H4 (cell line): ENCODE measurements at places on chromosomes 4 and X. TPM values are rescaled to one million over a fixed set of nuclear protein-coding genes. Genes with fewer than 3 reads are reported as not detected.

GRCh38 chr4:189048119-189048518 lies 892.6 kb upstream of the FRG1 start:
- no peak for DNase-seq

DNA sequence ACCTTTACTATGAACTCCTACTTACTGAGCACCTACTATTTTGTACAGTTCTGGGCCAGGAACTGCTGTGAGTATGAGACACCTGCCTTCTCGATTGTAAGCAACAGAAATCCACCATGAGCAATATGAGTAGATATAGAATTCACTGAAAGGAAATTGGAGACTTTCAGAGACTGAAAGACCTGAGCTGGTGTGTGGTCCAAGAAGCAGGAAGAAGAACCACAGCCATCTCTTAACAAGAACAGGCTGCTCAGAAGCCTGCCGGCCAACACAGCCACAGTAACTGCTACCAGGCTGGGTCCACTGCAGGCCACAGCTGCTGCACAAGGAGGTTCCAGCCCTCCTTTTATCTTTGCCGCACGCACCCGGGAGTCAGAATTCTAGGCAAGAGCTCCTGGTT lies 10.8 kb upstream of the ACSL1 start:
- no peak for DNase-seq

- DNase-seq = no peak
These were observed 9.5 kb downstream of the ADH4 start for GRCh38 chr4:99134586-99134985.

DNA sequence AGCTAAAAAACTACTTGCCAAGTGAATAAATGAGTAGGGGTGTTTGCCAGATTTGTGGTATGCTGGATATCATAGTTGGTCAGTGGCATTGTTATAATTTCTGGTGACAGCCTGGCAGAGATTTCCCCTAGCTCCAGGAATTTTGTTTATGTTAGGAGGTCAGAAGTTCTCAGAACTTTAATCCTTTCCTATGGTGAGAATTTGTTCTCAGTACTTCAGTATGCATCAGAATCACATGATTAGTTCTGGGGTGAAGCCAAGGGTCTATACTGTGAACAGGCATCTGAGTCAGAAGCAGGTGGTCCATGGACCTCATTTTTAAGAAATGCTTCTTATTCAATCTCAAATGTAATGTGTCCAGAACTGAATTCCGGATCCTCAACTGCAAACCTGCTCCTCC lies 10.5 kb downstream of the RASSF6 start:
- peak; percentile 72 for DNase-seq

GRCh38 chrX:112078606-112079005 lies 4.0 kb downstream of the TRPC5 start:
- DNase-seq = no peak

GRCh38 chrX:109847257-109848187 lies 114.5 kb upstream of the ACSL4 start:
- peak; percentile 74 for DNase-seq

- DNase-seq = no peak
These were observed 125.0 kb upstream of the EDNRA start for GRCh38 chr4:147355847-147356246.

- no peak for DNase-seq
These were observed 18.3 kb downstream of the CD99L2 start for GRCh38 chrX:150879855-150880807.

- DNase-seq = no peak
These were observed 19.7 kb downstream of the CPEB2 start for GRCh38 chr4:15021946-15022345.

DNA sequence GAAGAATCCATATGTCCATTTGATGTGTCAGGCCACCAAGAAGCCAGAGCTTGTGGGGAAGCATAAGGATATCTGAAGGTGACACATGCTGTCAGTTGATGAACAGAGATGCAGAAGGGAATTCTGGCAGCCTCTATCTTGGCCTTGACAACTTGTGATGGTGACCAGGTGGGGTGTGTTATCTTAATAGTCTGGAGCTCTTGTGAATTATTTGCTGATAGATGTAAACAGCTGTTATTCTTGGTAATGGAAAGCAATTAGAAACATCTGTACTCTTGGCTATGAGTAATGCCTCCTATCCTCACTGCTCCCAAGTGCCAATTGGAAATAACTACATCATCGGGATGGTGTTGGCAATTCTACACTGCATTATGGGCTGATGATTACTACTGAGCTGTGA lies 51.9 kb downstream of the NAA11 start:
- DNase-seq = no peak

- DNase-seq = no peak
These were observed 16.9 kb upstream of the LOC101059915 start for GRCh38 chrX:71650333-71650969.

- DNase-seq = peak; percentile 94
These were observed 2464.6 kb downstream of the PCDH7 start for GRCh38 chr4:33184657-33185290.

DNA sequence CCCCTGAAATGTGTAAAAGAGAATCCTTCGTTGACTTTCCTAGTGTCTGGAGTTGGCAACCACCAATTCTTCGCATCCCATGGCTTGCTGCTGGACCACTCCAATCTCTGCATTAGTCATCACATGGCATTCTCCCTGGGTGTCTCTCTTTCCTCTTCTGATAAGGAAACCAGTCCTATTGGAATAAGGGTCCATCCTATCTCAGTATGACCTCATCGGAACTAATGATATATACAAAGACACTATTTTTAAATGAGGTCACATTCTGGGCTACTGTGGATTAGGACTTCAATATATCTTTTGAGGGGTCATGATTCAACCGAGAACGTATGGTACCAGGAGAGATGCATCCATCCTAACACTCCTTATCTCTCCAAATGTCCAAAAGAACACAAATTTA lies 259.1 kb upstream of the CPEB2 start:
- no peak for DNase-seq

- peak; percentile 73 for DNase-seq
These were observed 82.1 kb downstream of the SLC39A8 start for GRCh38 chr4:102263024-102263787.

- DNase-seq = peak; percentile 67
These were observed 97.9 kb downstream of the COX18 start for GRCh38 chr4:72971572-72971971.

GRCh38 chr4:5459236-5459635 lies 249.1 kb downstream of the EVC2 start:
- DNase-seq = no peak

GRCh38 chr4:80471756-80472155 lies 136.2 kb downstream of the CFAP299 start:
- peak; percentile 45 for DNase-seq

- DNase-seq = no peak
These were observed 99.2 kb upstream of the DDIT4L start for GRCh38 chr4:100289530-100289888.

DNA sequence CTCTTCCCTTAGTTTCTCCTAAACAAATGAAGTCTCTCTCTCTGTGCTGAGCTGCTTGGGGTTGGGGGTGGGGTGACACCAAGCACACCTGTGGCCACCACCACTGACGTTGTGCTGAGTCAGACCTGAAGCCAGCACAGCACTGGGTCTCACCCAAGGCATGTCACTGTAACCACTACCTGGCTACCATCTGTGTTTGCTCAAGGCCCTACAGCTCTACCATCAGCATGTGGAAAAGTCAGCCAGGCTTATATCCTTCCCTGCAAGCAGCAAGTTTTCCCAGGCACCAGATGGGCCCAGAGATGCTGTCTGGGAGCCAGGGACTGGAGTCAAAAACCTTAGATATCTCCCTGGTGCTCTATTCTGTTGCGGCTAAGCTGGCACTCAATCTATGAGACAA lies 6.9 kb downstream of the CXCL10 start:
- no peak for DNase-seq

DNA sequence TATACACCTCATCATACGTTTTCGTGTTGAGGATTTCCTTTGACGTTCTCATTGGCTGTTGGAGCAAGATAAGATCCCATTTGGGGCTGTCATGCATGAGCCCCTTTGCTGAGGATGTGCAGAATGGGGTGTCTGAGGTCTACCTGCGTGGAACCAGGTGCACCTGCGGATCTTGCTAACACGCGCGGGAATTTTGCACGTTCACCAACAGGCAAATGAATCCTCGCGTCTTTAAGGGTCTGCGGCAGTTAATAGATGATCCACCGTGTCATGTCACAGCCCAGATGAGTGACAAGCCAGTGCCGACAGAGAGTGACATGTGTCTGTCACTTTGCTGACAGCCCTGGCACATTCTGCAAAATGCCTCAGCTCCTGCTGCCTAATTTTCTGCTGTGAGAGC lies 56.3 kb upstream of the SHOX start:
- no peak for DNase-seq

The FGA gene
- total RNA-seq = not detected in 2 replicates

The TGIF2LX gene
- total RNA-seq = 5.8 and 9.6 TPM in 2 replicates

The ITIH6 gene
- not detected in 2 replicates for total RNA-seq

The PORCN gene
- total RNA-seq = 17.0 and 18.3 TPM in 2 replicates

The ENOX2 gene
- total RNA-seq = 7.3 and 14.8 TPM in 2 replicates

The SSX2 gene
- not detected in 2 replicates for total RNA-seq
